ENCODE measurements at places on chromosomes 2 and 18.

DNA sequence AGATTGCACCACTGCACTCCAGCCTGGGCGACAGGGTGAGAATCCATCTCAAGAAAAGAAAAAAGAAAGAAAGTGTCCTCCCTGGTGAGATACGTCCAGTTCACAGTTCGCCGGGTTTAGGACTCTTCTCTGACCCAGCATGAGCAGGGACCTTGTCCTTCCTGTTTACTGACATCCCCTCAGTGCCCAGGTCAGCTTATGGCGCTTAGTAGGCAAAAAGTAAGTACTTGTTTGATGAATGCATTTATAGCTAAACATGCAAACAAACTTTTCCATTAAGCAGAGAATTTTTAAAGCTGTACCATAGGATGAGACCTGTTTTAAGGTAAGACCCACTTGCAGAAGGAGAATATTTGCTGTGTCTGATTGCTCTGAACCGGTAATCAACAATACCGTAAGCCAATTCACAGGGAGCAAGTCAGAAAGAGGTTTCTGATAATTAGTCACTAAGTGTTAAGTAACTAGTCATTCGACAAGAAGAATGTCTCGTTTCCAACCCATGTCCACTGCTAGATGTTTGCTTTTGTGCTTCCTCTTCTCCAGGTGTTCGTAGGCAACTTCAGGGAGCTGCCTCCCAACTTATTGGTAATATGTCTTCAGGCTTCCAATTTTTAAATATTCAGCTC is 40.0 kb downstream of the MOGAT1 start:
- DNase-seq, result no peak

- DNase-seq, result no peak
Observed at GRCh38 chr2:64331114-64331645, 122.8 kb upstream of the LGALSL start.

DNA sequence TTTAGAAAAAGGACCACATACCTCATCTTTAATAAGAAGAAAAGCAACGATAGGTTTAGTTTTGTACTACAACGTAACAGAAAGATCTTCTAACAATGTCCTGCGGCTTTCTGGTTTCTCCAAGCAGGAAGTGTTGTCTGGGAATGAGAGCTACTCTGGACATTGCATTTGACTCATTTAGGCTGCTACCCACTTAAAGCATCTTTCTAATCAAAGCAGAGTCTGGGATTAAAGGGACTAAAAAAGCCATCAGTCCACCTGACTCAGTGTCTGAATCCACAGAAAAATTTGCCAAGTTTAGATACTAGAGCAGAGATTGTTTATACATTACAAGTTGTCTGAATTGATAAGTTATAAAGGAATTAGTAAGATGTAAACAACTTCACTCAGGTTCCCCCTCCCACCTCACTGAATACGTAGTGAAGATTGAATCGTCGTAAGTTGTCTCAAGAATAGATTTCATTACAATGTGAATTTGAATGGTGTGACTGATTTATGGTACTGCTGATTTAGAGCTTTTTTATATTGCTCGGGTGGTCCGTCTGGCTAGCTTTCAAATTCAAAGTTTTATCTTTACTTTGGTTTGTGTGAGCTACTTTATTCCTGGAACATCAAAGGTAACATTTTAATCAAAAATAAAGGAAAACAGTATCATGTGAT is 70.2 kb upstream of the SMIM21 start:
- DNase-seq, result no peak

GRCh38 chr2:15182275-15182674 is 378.9 kb downstream of the NBAS start:
- no peak for DNase-seq

DNA sequence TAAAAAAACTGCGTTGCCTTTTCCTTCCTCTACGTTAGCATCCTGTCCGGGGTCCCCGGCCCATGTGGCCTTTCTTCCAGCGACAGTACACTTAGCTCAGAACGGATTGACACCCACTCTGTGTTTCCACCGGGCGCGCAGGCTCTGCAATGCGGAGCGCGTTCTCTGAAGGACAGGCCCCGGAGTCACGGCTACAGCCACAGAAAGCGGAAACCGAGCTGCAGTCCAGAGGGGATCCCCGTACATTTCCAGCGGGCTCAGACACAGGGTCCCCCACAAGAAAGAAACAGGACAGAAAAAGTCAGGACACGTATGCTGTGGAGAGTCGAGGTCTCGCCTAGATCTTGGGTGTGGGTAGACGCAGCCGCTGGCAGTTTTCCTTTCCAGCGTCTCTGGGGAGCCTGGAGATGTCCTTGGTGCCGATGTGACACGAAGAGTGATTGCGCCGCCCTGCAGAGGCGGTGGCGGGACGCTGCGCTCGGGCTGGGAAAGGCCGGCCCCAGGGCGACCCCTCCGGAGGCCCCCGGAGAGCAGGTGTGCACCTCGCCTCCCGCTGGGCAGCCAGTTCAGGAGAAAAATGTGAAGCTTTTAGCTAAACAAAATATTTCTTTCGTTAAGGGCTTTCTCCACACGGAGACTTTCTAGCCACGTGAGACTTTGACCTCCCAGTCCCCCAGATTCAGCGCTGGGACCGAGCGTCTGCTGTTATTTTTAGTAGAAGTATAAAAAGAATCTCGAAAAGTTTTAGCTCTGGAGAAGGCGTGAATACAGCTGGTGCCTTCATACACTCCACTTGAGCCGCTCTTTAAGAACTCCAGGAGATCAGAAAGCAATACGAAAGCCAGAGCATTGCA is 1.3 kb upstream of the ACKR3 start:
- peak; percentile 63 for DNase-seq

DNA sequence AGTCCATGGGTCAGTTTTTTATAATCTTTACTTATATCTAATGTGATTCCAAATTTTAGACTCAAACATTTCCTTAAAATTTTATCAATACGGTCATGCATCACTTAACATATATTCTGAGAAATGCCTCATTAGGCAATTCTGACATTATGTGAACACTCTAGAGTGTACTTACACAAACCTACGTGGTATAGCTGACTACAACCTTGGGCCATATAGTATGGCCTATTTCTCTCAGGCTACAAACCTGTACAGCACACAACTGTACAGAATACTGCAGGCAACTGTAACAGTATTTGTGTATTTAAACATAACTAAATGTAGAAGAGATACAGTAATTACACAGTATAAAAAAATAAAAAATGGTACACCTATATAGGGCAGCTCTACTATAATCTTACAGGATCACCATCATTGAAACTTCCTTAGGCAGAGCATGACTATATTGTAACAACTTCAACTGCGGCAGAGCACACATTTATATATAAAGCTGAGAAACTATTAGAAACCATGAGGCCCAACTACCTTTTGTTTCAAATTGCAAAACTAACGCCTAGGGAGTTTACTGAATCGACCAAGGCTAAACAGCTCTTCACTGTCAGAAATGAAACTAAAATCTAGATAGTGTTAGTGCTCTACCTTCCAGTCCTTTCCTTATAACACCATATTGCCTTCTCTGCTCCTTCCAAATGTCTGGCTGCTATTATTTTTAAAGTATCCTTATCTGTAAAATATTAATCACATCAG is 6.9 kb downstream of the YES1 start:
- DNase-seq, result no peak

DNA sequence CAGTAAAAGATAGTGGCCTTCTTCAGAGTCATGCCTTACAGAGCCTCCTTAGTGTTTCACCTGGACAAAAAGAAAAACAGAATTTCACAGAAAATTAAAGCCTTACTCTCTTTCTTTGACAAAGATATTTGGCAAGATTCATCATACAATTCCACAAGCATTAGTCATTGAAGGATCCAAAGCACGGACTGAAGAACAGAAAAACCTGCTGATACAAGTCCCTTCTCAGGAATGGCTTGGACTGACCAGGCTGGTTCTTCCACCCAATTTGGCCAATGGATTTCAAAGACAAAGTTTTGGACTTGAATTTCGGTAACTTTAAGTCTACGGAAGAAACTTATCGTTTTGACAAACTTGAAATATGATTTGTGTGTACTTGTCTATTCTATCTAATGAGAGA is 39.1 kb upstream of the GALNT3 start:
- no peak for DNase-seq

GRCh38 chr2:25421289-25421688 is 79.6 kb upstream of the DNMT3A start:
- DNase-seq, result no peak

DNA sequence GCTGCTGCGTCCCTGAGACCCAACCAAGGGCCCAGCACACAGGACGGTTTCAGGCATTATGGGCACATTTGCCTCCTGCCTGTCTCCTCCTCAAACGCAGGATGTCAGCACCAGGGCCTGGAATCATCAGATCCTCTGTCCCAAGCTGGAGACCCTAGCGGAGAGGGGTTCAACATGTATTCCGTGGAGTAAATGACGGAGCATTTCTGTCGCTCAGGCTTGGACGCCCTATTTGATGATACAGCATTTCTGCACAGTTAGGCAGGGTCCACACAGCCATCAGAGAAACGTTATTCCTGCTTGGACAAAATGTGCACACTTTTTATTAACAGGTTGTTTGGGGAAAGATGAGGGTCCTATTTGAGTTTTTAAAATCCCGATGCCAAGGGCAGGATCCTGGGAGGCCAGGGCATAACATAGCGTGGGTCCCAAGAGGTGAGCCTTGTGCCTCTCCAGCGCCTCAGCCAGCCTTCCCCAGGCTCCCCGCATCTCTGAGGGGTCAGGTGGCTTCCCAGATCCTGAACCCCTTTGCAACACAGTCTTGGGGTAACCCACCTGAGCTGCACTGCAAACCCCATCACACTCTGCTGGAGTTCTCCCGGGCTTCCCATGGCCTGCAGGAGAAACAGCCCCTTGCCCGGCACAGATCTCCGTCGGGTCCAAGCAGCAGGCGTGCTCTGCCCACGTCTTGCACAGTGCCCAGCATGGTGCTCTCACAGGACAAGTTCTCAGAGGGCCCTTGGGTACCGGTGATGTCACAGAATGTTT is 319.7 kb upstream of the MYT1L start:
- no peak for DNase-seq

DNA sequence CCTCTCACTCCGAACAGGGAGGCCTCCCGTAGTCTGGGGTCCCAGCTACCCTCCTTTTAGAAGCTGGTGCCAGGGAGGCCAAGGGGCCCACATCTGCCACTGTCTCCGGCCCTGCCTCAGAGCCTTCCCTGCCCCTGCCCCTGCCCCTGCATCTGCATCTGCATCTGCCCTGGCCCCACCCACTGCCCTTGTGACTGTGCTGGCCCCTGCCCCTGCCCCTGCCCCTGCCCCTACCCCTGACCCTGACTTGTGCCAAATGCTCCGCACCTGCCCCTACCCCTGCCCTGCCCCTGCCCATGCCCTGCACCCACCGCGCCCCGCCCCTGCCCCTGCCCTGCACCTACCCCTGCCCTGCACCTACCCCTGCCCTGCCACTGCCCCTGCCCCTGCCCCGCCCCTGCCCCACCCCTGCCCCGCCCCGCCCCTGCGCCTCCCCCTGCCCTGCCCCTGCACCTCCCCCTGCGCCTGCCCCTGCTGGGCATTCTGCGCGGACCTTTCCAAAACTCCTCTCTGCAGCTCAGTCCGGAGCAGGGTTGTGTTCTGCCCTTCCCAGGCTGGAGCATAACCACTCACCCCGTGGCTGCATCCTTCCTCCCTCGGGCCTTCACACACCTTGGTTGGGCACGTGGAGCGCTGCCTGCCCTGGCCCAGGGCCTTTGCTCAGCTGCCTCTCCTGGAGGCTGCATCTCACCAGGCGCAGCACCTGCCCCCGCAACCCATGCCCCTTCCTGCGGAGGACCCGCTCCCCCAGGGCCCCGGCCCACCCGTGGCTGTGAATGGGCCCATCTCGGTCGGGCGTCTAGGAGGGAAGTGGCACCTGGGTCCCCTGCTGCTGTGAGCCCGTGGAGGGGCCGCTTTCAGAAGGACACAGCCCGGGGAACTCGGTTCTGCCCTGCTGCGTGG is 5.4 kb downstream of the SNTG2 start:
- DNase-seq, result no peak

DNA sequence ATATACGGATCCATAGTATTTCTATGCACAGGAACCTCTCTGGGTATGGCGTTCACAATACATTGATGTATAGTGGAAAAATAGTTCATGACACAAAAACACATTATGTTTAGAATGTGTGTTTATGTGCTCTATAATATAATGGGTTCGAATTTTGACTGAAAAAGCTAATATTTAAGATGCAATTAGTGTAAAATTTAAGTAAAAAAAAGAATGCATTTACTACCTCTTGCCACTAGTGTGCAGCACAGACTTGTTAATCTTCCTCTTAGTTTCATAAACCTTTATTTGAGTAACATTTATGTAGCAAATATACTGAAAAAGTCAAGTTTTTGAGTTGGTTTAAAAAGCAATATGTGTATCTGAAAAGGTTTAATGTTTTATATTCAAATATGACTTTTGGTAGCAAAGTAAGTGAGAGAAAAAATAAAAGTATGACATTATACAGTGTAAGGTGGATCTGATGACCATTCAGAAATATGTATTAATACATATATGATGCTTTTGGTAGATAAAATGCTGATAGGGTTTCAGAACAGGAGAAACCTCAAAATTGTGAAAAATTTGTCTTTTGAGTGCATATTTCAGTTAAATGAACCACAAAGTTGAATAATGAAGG is 49.4 kb downstream of the CCDC102B start:
- no peak for DNase-seq

DNA sequence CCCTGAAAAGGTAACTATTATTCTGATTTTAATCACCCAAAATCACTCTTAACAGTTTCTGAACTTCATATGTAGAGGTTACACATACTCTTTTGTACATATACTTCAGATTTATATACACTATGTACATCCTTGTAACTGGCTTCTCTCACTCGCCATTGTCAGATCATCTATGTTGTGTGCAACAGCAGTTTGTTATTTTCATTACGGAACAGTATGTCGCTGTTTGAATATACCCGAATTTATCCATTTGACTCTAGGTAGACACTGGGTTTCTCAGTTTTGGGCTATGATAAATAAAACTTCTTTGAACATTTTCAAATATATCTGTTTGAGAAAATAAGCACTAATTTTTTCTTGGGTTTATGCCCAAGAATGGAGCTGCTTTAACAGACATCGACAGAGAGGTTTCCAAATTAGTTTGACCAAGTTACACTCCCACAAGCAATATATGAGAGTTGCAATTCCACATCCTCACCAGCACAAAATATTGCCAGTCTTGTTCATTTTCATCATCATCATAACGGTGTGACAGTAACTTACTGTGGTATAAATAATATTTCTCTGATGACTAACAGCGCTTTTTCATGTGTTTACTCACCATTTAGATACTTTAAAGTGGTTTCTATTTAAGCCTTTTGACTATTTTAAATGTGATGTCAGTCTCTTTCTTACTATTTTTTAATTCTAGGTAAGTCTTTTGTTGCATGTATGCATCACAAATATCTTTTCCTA is 80.9 kb downstream of the SMC6 start:
- DNase-seq, result no peak

GRCh38 chr2:145207884-145208283 is 688.0 kb upstream of the ZEB2 start:
- DNase-seq, result no peak

- DNase-seq, result no peak
Observed at GRCh38 chr18:2396162-2396505, 175.2 kb downstream of the METTL4 start.

- no peak for DNase-seq
Observed at GRCh38 chr2:172672114-172672513, 63.5 kb upstream of the RAPGEF4 start.

GRCh38 chr2:40208463-40208862 is 243.4 kb downstream of the SLC8A1 start:
- no peak for DNase-seq
